T-cell (primary cell): ENCODE measurements at places on chromosomes 2 and 18.

GRCh38 chr2:150520887-150521664, 33.6 kb upstream of the RND3 start:
- DNase-seq, result no peak

DNA sequence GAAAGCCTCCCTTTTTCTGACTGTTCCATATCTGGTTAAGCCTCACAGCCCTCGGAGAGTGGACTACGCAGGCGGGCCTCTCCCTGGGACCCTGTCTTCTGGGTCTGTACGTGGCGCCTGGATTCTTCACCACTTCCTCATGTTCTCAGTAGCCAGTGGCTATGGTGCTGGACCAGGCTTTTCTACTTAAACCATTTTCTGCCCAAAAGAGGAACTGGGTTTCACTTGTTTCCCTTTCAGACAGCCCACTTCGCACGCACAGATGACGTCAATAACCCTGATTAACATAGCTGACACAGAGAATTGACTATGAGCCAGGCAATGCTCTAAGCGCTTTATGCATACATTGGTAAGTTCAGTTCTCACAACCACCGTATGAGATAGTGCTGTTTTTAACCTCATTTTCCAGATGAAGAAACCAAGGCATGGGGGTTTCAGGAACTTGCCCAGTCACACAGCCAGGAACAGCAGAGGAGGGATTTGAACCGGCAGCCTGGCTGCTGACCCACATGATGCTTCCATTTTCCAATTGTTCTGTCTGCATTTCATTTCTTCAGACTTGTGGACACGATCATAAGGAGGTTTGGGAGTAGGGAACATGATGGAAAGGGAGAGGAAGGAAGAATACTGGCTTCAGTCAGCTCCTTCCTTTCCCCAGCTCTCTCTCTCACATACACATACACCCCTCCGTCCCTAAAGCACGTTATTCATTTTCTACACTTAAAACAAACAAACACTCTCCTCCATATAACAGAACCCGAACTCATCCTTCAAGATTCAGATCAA, 41.7 kb downstream of the MYOM1 start:
- DNase-seq, result peak; percentile 23

DNA sequence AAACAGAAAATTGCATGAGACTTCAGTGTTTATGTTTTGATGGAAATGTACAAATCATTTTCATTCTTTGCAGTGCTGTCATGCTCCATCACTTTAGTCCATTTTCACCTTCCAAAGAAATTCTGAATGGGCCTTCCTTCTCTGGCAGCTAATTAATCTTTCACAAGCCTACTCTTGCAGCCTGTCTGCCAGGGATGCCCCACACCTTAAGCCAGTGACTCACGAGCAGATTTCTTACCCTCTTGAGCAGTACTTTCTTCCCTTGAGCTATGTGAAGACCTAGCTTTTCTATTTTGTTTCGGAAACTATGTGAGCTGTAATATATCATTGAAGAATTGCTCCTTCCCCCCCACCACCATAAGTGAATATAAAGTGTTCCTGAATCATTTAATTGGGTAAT, 404.3 kb upstream of the VWC2L start:
- DNase-seq, result no peak

DNA sequence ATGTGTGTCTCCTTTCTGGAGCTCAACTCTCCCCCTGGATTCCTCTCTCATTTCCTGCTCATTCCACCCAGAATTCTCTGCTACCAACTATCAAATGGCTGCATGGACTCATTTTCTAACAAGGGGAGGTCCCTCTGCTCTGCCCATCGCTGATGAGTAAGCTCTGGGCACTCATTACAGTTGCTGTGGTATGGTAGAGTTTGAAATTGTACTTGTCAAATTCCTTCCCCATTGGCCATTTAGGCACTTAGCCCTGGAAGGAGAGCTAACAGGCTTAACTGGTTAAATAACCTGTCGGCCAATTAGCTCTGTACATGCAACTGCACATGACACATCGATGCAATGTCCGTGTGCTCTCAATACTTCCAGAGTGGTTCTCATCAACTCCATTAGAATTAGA, 20.4 kb downstream of the COL6A3 start:
- DNase-seq, result no peak

- DNase-seq, result no peak
Measured at GRCh38 chr18:62460851-62461300, 61.9 kb upstream of the ZCCHC2 start.

GRCh38 chr2:102366406-102367112, 11.0 kb downstream of the IL18R1 start:
- DNase-seq, result no peak

- DNase-seq, result no peak
Measured at GRCh38 chr18:23618862-23619387, 32.6 kb upstream of the NPC1 start.

- DNase-seq, result no peak
Measured at GRCh38 chr2:10007921-10008808, 35.2 kb upstream of the KLF11 start.

DNA sequence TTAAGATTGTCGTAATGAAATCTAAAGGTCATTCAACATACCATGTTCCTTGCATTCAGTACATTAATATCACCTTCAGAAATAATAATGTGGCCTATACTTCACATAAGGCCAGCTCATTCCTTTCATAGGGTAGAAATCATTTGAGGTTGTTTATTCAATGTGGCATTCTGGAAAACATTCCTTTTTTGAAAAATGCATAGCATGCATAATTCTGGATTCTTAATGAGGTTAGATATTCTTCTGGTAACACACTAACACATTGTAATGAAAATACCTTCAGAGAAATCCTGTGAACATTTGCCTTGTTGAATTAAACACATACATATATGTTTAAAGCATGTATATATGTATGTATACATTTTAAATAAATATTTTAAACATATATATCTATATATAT, 204.6 kb upstream of the KCNH7 start:
- no peak for DNase-seq

- DNase-seq, result no peak
Measured at GRCh38 chr2:47908682-47909081, 2.4 kb upstream of the FBXO11 start.

- DNase-seq, result no peak
Measured at GRCh38 chr2:168614172-168615018, 158.3 kb downstream of the CERS6 start.

GRCh38 chr2:27428978-27429541, 629 bp downstream of the NRBP1 start:
- DNase-seq, result peak; percentile 44

DNA sequence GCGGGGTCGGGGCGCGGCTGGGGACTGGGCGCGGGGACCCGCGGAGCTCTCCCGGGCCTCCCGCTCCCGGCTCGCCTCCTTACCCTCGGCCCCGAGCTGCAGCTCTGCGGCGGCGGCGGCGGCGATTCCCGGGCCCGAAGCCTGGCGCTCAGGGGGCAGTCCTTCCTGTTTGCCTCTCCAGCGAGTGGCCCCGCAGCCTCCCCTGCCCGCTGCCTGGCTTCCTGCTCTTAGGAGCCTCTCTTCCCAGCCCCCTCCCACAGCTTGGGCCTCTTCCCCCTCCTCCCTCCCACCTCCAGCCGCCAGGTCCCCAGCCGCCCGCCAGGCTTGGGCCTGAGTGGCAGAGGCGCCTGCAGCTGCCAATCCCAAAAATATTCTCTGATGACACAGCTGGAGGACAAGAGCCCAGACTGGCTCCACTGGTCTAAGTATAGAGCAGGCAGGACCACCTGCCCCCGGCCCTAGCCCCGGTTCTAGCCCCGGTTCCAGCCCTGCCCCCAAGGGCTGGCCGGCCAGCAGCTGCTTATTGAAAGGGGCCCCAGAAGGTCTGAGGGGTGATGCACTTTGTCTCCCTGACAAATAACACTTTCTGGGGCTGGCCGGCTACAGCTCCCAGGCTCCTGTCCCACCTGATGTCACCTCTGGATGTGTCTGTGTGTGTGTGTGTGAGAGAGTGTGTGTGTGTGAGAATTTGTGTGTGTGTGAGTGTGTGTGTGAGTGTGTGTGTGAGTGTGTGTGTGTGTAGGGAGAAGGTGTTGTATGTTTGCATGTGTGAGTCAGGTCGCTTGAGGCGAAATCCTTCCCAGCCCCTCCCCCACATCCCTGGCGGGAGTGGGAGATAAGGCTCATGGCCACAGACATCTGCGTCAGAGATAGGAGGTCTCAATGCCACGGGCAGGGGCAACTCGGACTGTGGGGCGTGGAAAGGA, at the start of gene OBSL1:
Gene OBSL1 (minus strand): TSS at position 229 of the 926 bp plus-strand sequence. CDS start 307 bp downstream, outside the sequence.
- DNase-seq, result no peak

GRCh38 chr2:223414646-223415045, 187.5 kb downstream of the SCG2 start:
- DNase-seq, result no peak

GRCh38 chr2:30127016-30127893, 19.6 kb upstream of the YPEL5 start:
- DNase-seq, result no peak

DNA sequence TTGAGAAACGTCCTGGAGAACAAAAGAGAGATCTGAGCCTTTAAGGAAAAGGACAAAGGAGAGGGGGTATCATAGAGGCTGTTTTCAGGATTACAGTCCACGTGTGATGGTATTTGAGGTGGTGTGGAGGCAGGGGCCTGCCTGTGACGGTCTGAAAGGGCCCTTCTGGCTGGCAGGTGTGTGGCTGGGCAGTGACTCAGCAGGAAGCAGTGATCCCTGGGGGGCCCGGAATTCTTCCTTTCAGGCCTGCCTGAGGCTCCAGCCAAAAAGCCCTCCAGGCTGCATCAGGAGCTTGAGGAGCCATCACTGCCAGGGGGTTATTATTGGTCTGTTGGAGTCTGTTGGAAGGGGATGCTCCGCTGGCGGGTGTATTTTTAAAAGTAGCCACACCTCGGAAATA, 97.2 kb upstream of the TMEM18 start:
- DNase-seq, result no peak

- DNase-seq, result no peak
Measured at GRCh38 chr2:68994864-68995263, 18.1 kb upstream of the ANTXR1 start.

- no peak for DNase-seq
Measured at GRCh38 chr2:195051401-195051800, 605.6 kb upstream of the SLC39A10 start.

DNA sequence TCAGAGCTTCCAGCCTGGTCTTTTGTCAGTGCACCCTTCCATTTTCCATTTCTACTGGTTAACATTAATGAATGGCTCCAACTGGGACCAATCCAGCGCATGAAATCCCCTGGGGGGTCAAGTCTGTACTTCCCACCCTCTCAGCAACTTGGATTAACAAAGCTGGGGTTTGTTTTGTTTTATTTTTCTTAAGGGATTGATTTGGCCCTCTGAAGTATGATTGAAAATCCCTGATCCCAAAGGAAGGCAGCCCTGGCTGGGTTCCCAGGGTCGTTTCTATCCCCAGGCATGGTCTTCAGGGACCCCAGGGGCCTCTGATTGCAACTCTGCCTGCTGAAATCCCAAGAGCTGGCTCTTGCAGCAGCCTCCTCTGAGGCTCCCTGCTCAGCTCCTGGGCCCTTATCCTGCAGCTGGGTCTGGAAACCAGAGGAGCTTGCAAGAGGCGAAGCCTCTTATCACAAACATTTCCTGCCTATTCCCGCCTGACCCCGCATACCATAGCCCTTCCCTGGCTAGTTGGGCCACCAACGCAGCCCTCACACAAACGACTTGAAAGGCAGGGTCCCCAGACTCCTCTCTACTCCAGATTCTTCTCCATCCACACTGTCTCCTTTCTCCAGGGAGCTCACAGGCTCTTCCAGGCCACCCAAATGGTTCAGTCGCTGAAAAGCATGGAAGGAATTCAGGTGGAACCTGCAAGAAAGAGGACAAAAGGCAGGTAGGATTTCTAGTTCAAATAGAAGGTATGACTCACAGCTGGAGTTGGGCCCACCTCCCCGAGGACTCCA, 109.7 kb upstream of the PKDCC start:
- DNase-seq, result no peak

- DNase-seq, result no peak
Measured at GRCh38 chr18:75036917-75037688, 171.8 kb downstream of the PTGR3 start.

DNA sequence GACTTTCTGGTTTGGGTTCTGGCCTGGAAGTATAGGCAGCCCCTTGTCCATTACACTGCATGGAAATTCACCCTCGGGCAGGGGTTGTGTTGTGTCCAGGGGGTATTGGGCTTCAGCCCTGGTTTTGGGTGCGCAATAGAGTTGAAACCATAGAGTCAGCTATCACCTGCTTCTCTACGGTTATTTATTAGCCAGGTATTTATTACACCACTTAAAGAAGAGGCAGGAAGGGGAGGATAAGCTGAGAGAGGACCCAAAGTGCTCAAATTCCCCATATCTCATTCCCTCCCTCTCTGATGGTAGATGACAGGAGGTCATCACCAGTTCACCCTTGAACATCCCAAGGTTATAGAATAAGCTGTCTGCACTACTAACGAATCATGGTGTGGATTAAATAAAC, 133.4 kb downstream of the HRH4 start:
- no peak for DNase-seq

- DNase-seq, result no peak
Measured at GRCh38 chr2:239765076-239765845, 259.9 kb downstream of the NDUFA10 start.

DNA sequence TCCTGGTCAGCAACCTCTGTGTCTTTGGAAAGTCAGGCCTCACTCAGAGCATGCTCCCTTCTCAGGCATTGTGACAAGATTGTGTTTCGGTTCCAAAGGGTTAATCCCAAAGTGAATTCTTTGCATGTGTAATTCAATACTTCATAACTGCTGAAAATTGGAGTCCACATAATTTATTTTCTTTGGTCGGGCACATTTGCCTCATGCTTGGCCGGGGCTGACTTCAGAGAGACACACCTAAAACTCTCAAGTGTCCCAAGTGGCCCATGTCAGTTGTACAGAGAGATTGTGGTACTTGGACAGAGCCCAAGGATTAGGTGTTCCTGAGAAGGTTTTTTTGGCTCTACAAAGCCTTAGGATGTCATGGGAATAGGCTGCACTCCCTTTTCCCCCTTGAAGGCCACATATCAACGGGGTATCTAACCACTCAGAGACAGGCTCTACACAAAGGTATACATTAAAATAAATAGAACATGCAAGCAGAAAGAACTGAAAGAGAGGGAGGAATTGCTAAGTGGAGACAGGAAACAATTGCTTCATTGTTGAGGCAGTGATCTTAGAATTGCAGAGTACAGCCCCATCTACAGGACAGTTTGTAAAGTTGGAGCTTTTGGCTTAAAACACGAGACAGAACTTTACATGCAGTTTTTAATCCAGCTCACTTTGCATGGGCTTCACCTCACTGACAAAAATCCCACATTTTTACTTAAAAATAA, 1232.3 kb upstream of the ZEB2 start:
- no peak for DNase-seq

DNA sequence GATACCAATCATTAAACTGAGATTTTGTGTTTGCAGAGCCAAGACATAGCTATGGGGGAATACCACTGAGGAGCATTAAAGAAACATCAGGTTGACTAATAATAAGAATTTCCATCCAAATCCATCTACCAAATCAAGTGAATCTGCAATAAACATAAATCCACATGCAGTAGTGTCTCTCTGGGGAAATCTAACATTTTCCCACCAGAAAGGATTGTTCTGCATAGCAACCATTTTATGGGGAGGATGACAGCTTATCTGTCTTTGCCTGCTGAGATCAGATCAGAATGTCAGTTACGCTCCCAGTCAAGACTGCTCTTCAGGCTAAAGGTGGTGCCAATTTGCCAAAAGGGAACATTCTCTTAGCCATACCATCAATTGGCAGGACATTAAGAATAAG, 1098.9 kb upstream of the CHAC2 start:
- no peak for DNase-seq
